ENCODE measurements at places on chromosomes 11 and 22.

DNA sequence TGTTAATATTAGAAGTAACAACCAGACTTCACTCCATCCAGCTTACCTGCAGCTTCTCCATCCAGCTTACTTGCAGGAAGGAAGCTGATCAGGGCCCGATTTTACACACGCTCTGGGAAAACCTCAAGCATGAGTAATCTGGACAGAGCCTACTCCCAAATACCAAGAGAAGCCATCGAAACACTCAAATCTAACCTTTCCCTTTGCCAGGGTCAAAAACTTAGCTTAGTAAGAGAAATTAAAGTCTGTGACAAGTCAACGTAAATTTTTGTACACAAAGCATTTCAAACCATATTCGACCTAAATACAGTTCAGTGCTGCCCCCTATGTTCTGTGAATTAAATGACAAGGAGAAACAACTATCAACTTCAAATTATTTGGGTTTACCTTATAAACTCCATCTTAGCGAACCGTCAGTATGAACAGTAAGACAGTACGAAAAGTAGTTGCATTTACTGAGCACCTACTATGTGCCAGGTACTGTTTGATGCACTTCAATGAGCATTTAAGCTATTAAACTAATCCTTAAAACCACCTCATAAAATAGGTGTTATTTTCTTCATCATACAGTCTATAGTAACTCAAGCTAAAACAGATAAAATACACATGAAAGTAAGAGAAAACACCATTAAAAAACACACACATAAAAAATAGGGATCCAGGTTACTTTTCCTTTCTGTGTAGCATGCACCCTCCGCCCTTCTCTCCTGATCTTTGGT, 36.9 kb downstream of the ARFGAP3 start:
- DNase-seq: no peak

DNA sequence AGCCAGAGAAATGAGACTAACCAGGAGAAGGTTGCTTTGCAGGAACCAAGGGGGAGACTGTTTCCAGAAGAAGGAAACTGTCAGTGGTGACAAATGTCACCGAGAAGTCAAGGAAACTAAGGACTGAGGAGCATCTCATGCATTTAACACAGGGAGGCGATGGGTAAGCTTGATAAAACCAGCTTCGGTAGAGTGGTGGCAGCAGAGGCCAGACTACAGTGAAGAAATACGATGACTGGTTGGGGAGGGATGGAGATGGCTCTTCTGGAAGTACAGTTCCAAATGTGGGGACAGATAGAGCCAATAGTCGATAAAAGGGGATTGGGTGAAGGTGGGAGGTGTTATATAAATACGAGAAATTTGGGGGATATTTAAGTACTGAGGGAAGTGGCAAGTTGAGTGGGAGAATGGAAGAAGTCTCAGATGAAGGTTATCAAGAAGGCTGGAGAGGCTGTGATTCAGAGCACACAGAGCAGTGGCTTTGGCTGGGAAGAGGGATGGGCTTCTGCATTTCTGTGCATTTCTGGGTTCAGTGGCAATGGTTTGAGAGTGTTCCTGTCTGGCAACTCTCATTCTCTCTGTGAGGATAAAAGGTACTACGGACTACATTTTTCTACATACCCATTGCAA, 29.2 kb downstream of the SC5D start:
- peak; percentile 29 for DNase-seq

GRCh38 chr11:68498903-68499883, 38.6 kb downstream of the PPP6R3 start:
- no peak for DNase-seq

DNA sequence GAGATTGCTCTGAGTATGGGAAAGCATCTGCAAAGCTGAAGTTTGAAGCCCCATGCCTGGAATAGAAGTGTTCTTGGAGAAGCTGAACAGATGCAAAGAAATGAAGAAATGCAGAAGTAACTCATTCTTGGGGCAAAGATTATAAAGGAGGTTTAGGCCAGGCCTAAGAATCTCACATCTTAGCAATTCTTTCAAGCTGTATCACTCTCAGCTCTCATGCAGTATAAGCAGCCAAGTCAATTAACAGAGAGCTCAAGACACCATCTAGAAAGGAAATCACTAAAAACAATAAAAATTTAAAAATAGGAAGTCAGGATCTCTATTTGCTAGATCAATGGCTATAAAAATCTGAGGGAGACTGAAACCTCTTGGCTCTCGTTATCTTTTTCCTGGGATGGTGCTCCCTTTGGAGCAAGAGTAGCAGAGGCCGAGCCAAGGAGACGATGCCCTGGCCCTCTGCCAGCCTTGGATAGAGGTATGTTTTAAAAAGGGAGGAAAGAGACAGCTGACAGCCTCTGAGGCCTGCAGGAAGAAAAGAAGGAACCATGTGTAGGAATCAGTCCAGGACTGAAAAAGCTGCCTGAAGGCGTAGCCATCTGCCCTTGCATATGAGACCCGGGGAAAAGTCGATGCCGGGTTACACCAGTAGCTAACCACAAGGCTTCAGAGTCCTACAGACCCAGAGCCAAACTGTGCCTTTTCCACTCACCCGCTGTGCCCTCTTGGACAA, 229.8 kb downstream of the BLID start:
- no peak for DNase-seq

GRCh38 chr11:117072517-117073461, 25.4 kb downstream of the SIK3 start:
- DNase-seq: no peak

- peak; percentile 31 for DNase-seq
Measured at GRCh38 chr11:76672431-76673175, 2.1 kb upstream of the LRRC32 start.

DNA sequence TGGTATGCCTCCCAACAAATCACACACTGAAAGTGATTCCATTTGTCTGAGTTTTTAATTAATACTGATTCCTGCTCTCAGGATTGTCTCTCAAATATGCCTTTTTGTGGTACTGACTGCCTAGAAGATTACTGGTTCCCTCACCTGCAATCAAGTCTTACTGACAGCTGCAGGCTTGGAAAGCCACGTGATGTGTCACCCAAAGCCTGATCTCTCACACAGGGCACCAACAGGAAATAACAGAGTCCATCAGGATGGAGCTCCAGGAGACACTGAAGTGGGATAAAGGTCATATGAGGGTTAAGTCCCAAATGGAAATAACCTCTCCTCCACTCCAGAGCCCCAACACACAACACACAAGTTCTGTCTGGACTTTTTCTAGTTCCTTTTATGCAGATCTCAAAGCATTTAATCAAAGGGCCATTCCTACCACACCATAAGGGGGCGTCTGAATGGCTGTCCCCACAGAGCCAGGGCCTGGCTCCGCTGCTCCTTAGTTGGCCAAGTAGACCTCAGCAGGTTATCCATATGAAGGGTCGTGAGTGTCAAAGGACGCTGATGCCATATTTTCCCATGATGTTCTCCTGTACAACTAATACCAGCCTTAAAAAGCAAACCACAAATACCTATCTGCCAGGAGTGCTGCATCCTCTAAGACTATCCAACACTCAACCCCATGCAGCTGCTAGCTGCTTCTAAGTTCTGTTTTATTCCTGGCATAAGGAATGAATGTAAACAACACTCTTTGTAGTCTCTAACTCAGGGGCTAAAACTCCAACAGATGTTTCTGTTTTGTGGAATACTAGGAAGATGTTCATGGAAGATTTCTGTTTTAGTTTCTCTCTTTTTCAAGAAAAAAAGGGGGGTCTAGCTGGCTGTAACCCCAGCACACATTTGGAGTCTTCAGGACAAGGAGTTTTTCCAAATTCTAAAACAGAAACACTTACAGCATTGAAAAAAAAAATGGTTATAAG, 13.0 kb downstream of the SCUBE2 start:
- DNase-seq: no peak

DNA sequence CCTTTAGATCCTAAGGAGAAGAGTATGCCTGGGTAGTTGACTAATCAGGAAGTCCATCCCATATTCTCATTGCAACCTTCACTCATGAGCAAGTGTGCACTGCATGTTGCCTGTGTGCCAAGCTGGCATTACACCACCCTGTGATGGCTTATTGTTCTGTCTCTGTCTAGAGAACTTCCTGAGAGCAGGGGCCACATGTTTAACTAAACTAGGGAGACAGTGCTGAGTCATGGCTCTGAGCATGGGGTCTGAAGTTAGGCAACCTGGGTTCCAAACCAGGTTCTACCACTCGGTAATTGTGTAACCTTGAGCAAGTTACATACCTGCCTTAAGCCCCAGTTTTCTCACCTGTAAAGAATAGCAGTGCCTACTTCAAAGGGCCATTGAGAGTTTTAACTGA, 39.6 kb downstream of the CSNK2A3 start:
- DNase-seq: no peak

DNA sequence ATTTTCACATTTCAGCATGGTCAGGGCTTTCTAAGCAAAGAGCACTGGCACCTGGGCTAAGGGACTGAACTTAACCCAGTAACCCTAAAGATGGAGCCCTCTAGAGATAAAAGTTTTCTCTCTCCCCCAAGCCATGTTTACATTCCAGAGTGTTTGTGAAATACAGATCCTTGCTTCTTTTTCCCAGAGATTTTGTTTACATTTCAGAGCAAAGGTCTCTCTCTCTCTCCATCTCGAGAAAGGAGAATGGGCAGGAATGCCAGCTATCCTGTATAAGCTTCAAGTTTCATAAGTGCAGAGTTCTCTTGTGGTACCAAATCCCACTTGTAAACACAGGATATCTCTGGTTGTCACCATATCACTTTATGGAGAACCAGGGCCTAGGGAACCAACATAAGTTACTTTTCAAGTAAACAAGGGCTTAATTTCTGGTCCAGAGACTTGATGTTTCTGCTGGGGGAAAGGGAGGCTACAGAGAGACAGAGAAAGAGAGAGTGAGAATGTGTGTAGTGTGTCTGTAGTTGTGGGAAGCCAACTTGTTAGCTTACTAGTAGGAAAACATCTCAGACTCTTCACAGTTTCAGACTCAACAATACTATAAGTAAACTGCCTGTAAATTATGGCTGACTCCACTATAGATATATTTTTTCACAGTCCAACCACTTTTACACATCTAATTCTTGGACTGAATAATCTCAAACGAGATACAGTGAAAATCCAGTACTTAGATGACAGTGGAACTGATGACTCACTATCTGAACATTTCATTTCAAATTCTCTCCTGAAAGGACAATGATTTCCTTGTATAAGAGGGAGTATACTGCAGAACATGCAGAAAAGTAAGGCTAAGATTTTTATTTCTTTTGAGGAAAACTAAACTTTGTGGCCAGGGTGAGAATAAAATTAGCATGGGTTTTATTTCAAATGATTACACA, 76.2 kb downstream of the ARHGAP32 start:
- no peak for DNase-seq

DNA sequence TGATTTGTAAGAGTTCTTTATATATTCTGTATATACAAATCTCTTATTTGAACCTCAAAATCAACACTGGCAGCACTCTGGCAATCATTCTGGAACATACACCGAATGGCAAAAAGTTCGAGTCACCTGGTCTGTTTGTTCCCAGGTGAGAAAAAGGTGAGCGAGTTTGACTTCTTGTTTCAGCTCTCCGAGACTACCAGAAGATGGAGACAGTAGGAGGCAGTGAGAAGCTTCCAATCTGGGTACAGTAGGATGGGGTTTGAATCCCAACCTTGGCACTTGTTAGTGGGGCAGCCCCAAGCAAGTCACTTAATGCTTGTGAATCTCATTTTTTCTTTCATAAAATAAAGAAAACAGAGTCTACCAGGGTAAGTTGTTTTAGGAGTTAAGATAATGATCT, 76.4 kb downstream of the C2CD3 start:
- no peak for DNase-seq

- no peak for DNase-seq
Measured at GRCh38 chr22:35183917-35184316, 73.4 kb upstream of the HMGXB4 start.

DNA sequence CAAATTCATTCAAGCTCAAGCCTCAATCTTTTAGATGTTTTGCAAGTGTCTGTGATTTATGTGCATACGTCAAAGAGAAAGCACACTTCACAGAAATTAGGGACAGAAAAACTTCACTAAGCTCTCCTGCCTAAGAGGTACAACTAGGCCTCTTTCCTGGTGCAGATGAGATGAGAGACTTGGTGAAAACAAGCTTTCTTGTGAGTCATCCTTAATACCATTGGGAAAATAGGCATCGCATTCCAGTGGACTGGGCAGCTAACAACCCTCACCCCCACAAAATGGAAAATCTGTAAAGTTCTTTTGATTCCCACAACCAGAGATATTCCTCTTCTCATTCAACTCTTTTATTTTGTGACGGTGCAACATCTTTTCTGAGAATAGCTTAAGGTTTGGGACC, 1110.4 kb upstream of the CCDC90B start:
- DNase-seq: no peak

All from stimulated activated CD4-positive, alpha-beta T cell treated with anti-CD3 and anti-CD28 coated beads, Interleukin-15, amount 100 ng/mL, for 24 hours (primary cell).